Stimulated activated CD8-positive, alpha-beta memory T cell treated with anti-CD3 and anti-CD28 coated beads, Interleukin-4, amount 100 ng/mL, for 24 hours (primary cell): ENCODE measurements at places on chromosomes 2 and 18.

DNA sequence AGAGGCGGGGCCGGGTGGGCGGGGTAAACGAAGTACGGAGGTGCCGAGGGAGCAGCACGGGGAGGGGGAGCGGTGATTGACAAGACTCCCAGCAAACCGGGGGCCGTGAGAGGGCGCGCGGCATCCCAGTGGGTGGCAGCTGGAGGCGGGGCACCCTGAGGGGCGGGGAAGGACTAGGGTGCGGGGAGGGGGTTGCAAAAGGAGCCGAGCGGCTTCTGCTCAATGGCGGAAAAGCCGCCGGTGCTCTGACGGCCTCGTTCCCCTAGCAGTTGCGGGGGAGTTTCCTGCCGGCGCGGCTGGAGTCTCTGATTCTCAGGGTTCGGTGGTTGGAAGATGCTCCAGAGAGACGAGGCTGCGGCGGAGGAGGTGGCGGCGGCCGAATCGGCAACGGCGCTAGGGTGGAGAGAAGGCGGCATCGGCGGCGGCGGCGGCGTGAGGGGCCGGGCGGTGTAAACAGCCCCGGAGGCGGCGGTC lies at the start of gene PPM1B:
Gene PPM1B, plus strand, starts transcription at position 195 of the 474 bp plus-strand sequence. CDS start 32,325 bp downstream, outside the sequence.
- DNase-seq, result peak; percentile 100

GRCh38 chr2:156841321-156841720 lies 405.1 kb downstream of the GPD2 start:
- no peak for DNase-seq

DNA sequence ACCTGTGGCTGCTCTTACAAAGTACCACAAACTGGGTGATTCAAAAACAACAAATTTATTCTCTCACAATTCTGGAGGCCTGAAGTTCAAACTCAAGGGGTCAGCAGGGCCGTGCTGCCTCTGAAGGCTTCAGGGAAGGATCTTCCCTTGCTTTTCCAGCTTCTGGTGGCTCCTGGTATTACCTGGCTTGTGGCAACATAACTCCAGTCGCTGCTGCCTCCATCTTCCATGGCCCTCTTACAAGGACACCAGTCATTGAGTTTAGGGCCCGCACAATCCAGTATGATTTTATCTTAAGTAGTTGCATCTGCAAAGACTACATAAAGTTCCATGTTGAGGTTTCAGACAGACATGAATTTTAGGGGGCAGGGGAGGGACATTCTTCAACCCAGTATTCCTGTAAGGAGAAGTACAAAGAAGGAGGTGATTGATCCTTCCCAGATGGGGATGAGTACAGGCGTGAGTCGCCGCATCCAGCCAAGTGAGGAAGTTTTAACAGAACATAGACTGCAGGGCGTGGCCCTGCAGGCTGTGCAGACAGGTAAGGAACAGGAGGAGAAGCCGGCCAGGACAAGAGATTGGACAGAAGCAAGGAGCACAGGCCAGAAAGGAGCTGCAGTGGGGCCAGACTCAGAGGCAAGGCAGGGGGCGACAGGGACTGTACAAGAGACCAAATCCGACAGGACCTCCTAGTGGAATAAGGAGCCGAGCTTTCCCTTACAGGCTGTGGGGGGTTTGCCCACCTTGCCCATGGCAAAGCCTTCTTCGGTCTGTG lies 44.4 kb upstream of the BZW1 start:
- DNase-seq, result no peak

- no peak for DNase-seq
Observed at GRCh38 chr2:182230561-182230960, 196.3 kb downstream of the PDE1A start.

GRCh38 chr2:24657818-24658217 lies 135.4 kb downstream of the PTRHD1 start:
- DNase-seq, result no peak
